ENCODE measurements at places on chromosomes 1 and 21. TPM values are rescaled to one million over a fixed set of nuclear protein-coding genes. Genes with fewer than 3 reads are reported as not detected.

The CRABP2 gene
- 62.7 TPM for total RNA-seq

The FTCD gene
- 0.27 TPM for total RNA-seq

The CLCA4 gene
- not detected for total RNA-seq

The FMO2 gene
- total RNA-seq, result 7.4 TPM

The TRPM2 gene
- total RNA-seq, result 0.08 TPM

GRCh38 chr1:146021050-146021445 lies 487 bp downstream of the HJV start:
- DNase-seq, result no peak

GRCh38 chr1:202192770-202193613 lies 607 bp upstream of the LGR6 start:
- peak; percentile 49 for DNase-seq

DNA sequence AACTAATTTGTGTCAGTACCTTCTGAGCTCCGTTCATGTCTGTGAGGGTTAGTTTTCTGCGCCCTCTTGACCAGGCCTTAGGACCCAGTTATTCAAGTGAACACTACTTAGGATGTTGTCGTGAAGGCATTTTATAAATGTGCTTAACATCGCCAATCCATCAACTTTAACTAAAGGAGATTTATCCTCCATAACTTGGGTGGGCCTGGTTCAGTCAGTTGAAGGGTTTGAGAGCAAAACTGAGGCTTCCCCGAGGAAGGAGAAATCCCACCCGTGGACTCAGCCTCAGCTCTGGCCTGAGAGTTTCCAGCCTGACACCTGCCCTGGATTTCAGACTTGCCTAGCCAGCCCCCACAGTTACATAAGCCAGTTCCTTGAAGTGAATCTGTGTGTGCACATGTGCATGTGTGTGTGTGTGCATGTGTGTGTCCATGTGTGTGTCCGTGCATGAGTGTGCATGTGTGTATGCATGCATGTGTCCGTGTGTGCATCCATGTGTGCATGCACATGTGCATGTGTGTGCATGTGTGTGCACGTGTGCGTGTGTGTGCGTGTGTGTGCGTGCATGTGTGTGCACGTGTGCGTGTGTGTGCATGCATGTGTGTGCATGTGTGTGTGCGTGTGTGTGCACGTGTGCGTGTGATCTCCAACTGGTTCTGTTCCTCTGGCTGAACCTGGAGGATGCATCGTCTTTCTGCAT lies 62.1 kb upstream of the PDE9A start:
- DNase-seq, result no peak

DNA sequence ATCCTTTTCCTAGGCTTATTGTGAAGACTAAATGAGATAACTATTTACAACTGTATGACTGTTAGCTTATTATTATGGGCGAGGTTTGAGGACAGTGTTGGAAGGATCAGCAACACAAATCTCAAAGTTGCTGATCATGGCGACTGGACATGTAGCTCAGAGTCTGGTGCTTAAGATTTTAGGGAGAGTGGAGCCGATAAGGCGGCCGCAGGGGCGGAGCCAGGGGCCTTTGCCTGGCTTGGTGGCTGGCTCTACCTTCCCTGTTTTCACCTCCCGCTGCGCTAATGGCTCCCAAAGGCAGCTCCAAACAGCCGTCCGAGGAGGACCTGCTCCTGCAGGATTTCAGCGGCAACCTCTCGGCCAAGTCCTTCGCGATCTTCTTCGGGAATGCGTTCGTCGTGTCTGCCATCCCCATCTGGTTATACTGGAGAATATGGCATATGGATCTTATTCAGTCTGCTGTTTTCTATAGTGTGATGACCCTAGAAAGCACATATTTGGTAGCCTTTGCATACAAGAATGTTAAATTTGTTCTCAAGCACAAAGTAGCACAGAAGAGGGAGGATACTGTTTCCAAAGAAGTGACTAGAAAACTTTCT lies 45.5 kb downstream of the GIPC2 start:
- no peak for DNase-seq

DNA sequence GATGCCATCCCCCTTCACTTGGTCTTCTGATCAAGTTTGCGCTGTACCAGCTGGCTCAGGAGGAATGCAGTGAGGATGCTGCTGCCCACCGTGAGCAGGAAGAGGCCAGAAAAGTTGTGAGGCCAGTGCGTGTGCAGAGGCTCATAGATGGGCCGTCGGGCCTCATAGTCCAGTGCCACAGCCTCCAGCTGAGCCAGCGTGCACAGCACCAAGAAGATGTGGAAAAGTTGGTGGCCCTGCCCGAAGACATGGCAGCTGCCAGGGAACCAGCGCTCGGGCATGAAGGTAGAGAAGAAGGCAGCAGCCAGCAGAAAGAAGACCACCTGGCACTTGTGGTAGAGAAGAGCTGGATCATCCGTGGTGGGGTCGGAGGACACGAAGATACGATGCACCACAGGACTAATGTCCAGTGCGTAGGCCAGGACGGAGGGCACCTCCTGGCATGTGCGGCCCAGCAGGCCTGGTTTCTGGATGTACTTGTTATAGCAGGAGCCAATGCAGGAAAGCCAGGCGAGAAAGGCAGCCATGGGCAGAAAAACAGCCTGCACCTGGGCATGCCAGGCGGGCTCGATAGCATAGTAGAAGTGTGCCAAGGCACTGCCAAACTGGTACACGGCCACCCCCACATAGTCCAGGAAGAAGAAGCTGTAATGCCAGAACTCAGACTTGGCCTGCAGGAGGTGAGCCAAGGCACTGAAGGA lies 3.7 kb upstream of the AUNIP start:
- no peak for DNase-seq

DNA sequence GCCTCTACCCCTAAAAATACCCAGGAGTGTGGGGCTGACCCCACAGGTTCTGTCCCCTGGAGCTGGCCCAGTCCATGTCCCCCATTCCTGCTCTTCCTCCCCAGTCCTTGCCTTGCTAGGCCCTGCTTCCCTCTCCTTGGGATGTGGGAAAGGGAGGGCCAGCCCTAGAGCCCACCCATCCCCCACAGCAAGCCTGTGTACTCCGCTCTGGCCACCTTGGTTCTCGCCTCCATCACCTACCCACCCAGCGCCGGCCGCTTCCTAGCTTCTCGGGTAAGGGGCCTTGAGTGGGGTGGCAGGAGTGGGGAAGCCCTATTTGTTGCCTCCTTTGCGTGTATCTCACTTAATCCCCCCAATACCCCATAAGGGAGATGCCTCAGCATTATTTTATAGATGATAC lies 6.7 kb downstream of the CLCNKB start:
- DNase-seq, result no peak

- DNase-seq, result no peak
These were observed 15.4 kb downstream of the PDXK start for GRCh38 chr21:43734131-43734927.

- no peak for DNase-seq
These were observed 20.9 kb downstream of the TTLL7 start for GRCh38 chr1:83978056-83978455.

GRCh38 chr1:232353001-232353400 lies 276.9 kb downstream of the SIPA1L2 start:
- DNase-seq, result no peak

- peak; percentile 24 for DNase-seq
These were observed 84.9 kb downstream of the PIGK start for GRCh38 chr1:77134359-77134758.

DNA sequence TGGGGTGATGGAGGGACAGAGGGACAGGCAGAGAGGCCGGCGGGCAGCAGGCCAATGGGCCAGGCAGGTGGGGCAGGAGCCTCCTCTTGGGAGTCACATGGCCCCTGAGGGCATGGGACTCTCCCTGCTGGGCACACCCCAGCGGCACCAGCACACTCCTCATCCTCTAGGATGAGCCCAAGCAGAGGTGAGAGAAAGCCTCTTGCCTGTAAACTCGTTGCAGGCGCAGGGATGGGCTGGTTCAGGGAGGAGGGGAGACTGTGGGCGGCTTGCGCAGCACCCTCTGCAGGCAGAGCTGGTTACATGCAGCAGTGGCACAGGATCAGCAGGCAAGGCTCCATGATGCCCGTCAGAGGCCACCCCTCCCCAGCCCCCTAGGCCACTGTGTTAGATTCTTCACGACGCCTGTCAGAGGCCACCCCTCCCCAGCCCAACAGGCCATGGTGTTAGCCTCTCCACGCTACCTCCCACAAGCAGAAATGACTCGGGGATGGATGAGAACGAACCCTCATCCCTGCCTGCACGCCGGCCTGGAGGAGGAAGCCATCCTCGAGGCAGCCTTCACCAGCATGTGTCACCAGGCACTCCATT lies 209.7 kb upstream of the VAMP3 start:
- DNase-seq, result no peak

DNA sequence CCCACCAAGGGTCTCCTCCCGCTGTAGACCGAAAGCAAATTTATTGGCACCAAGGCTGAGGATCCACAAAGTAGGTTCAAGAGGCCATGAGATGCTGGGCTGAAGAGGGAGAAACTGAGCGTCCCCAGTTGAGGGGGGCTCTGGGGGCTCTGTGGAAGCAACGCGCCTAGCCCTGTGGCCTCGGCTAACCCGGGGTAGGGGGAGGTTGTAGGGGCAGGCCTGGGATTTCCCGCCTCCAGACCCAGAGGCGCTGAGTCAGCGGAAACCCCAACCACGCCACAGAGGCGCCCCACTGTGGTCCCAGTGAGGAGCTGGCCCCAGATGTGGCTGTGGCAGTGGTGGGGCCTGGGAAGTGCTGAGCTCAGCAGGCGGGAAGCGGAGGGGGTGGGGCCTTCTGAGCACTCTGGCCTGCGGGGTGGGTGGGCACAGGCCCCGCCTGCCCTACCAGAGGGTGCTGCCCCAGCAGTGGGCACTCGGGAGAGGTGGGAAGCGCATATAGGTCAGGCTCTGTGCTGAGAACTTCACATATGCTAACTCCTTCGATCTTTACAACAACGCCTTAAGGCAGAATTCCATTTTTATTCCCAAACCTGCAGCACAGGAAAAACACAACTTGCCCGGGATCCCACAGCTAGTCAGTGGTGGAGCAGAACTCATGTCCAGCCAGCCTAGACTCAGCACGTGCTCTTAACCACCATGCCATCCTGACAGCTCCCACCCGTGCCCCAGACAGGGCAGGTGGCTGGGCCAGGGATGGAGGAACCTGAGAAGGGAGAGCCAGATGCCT lies 1.5 kb upstream of the COL16A1 start:
- peak; percentile 60 for DNase-seq

DNA sequence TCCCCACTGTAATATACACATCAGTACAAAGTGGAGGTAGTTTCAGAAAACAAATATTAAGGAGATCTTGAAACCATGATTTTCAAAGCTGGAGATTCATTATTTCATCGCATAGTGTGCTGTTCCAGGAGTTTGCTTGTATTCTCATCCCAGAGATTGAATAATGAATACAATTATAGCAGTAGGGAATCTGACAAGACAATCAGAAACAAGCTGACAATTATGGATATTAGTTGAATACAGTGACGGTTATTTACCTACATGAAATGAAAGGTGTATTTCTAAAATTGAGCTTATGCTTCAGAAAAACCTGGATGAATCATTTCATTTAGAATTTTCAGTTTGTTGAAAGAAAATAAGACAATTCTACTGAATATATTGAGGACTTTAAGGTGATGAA lies 2119.0 kb downstream of the MRPL39 start:
- DNase-seq, result no peak

DNA sequence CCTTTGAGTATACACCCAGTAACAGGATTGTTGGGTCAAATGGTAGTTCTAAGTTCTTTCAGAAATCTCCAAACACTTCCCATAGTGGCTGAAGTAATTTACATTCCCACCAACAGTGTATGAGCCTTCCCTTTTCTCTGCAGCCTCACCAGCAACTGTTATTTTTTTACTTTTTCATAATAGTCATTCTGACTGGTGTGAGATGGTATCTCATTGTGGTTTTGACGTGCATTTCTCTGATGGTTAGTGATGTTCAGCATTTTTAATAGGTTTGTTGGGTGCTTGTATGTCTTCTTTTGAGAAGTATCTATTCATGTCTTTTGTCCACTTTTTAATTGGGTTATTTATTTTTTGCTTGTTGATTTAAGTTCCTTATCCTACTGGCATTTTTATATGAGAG lies 26.4 kb upstream of the LAMC1 start:
- no peak for DNase-seq

- DNase-seq, result no peak
These were observed 77.0 kb upstream of the CXADR start for GRCh38 chr21:17435565-17436543.

DNA sequence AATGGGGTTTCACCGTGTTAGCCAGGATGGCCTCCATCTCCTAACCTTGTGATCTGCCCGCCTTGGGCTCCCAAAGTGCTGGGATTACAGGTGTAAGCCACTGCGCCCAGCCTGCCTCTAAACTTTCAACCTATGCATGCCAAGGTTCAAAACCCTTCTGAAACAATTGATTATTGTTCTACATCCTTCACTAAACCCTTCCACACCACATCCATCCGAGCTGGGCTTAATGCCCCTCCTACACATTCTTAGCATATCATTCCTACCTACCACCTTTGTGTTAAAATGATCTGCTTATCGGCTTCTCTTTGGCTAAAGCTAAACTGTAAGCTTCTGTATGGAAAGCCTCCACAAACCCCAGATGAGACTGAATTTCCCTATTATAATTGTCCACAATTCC lies 40.8 kb upstream of the DOCK7 start:
- no peak for DNase-seq

DNA sequence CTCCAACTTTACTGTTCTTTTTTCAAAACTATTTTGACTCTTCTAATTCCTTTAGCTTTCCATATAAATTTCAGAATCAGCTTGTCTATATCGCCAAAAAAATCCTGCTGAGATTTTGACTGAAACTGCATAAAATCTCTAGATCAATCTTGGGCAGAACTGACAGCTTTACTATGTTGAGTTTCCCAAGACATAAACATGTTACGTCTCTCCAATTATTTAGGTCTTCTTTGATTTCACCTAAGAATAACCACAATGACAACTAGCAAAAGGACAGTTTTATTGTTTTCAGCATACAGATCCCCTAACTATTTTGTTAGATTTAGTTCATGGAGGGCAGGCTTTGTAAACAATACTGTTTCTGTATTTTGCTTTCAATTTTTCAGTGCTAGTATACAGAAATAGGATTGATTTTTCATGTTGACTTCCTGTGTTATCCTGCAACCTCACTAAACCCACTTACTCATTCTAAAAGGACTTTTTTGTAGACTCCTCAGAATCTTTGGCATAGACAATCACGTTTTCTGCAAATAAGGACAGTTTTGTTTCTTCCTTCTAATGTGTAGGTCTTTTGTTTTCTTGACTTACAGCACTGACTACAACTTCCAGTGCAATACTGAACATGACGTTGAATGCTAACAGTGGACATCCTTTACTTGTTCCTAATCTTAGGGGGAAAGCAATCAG lies 63.4 kb downstream of the NPHP4 start:
- no peak for DNase-seq

- DNase-seq, result no peak
These were observed 108.7 kb downstream of the DMRTB1 start for GRCh38 chr1:53567851-53568250.

GRCh38 chr21:29639366-29640079 lies 300.3 kb downstream of the GRIK1 start:
- DNase-seq, result no peak

- DNase-seq, result no peak
These were observed 215.8 kb upstream of the JUN start for GRCh38 chr1:58999676-59000075.

- no peak for DNase-seq
These were observed 34.6 kb downstream of the NRDC start for GRCh38 chr1:51843948-51844347.
